ENCODE measurements at places on chromosomes 1 and 21.
A peak's percentile ranks its signal among the peaks of the same experiment; 100 is the strongest.

DNA sequence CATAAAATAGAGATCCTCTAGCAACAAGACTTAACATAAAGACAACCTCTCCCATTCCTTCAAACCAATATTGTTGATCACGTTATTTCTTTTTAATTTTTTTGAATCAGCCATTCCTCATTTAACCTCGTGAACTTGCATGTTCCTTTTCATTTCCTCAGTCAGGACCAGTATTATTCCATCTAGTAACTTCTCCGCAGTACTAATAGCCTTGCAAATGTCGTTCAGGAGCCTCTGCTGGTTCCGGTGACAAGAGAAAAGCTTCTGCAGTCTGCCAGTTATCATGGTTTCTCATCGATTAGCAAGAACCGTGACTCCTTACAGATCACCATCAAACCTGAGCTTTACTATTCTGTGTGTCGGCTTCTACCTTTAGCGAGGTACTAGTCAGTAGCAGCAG lies 3.0 kb downstream of the APP start:
- no peak for DNase-seq

GRCh38 chr1:161066694-161067093 lies 3.0 kb downstream of the ARHGAP30 start:
- no peak for DNase-seq

DNA sequence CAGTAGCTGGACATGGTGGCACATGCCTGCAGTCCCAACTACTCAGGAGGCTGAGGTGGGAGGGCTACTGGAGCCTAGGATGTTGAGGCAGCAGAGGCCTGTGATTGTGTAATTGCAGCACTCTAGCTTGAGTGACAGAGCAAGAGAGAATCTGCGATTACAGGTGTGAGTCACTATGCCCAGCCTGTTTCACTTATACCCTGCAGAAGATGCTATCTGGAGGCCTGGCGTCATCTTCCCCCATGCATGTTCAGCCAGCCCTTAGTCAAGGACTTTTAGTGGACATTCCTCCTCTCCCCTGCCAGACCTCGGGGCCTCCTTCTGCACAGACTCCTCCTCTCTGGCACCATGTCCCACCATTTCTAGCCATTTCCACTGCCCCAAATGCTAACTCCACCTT lies 36.3 kb upstream of the RCC2 start:
- no peak for DNase-seq

- DNase-seq: no peak
Measured at GRCh38 chr1:119279456-119280381, 88.9 kb upstream of the HAO2 start.

DNA sequence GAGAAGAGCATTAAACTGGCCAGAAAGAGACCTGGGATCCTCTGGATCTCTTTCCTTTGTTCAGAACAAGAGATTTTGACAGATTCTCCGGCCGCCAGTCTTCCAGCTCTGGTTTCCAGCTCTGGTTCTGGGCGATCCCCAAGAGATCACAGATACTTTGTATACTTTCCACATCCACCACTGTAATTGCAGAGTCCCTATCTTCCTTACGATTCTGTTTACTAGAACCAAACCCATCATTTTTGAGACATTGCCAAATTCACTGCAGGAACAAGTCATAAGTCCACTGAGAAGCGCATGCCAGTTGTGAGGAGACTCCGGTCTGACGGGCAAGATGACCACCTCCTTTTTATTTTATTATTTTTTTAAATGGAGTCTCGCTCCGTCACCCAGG lies 505.2 kb downstream of the SMYD3 start:
- no peak for DNase-seq

DNA sequence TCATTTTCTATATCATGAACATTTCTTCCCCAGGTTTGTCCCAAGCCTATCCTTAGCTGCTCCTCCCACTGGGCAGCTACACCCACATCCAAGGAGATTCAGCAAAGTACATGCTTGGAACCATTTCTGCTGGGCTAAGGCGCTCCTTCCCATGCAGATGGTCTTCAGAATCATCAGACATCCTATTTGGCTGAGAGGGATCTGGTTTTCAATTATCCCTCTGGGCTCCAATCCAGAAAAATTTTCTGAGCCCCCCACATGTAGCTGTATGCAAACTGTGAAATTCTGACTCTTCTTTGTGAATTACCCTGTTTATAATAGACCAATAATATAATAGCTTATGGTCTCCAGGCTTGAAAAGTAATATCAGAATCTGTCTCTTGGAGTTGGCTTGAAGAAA lies 99.2 kb downstream of the LAMC2 start:
- DNase-seq: no peak

DNA sequence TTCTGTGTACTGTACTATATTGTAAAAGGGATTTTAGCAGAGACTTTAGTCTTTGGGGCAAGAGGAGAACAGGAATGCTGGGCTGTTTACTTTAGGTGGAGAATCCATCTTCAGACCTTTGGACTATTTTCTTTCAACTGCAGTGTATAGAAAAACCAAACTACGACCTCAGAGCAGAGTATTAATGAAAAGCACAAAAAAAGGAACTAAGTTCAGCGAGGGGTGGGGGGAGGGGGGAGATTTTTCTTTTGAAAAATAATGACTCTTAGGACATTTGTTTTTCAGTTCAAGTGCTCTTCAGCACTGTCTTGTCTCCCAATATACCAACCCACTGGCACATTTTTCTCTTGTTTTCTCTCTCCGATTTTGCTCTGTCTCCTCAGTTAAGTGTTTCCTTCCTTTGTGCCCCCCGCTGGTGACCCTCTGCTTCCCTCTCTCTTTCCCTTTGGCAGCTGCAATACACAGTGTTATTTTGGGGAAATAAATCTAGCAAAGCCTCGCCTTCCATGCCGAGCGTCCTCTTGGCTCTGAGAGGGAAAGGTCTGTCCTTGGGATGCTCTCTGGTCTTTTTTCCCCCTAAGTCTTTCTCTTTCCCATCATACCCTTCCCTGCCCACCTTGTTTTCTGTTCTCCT lies 44.8 kb downstream of the ACP6 start:
- DNase-seq: no peak

DNA sequence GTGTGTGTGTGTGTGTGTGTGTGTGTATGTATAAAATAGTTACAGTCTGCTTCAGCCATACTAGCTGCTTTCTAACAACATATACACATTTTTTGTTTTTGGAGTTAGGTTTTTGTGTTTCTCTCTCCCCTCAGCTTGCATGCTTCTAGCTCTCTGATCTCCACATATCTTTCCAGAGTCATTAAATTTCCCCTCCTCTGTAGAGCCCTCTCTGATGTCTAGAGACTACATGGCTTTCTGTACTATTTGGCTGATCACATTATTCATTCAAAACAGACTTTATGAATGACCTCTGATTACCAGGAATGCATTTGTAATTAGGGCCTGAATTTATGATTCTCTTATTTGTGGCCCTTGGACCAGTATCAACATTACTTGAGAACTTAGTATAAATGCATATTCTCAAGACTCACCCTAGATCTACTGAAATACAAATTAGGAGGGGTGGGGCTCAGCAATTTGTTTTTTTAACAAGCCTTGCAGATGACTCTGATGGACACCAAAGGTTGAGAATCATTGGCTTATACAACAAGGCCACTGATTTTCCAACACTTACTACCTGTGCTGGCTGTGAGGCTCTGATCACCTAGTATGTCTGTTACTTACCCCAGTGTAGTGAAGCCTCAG lies 104.5 kb downstream of the PTBP2 start:
- no peak for DNase-seq

GRCh38 chr1:202498542-202498941 lies 150.0 kb downstream of the PPP1R12B start:
- DNase-seq: no peak

- no peak for DNase-seq
Measured at GRCh38 chr21:28654406-28654805, 338.3 kb downstream of the LTN1 start.

DNA sequence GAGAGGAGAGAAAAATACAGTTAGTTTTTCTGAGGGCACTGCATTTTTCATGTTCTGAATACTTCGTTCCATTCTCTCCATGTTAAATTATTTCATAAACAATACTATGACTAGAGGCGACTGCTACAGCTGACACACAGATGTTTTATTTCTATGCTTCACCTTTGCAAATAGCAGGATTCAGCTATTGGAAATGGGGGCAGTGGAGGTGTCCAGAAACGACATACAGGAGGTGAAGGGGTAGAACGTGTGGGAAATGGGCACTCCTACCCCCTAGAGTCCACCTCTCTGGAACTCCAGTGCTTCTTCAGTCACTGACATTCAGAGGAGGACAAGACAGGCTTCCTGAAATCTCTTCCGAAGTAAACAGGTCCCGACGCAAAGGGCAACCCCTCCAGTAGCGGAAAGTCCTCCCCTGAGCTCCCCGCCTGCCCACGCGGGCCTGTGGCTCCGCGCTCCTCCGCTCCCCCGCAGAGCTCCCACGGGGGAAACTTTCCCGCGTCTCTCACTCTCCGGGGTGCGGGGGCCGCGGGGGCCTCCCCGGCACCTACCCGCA lies 480 bp downstream of the DPYD start:
- no peak for DNase-seq

DNA sequence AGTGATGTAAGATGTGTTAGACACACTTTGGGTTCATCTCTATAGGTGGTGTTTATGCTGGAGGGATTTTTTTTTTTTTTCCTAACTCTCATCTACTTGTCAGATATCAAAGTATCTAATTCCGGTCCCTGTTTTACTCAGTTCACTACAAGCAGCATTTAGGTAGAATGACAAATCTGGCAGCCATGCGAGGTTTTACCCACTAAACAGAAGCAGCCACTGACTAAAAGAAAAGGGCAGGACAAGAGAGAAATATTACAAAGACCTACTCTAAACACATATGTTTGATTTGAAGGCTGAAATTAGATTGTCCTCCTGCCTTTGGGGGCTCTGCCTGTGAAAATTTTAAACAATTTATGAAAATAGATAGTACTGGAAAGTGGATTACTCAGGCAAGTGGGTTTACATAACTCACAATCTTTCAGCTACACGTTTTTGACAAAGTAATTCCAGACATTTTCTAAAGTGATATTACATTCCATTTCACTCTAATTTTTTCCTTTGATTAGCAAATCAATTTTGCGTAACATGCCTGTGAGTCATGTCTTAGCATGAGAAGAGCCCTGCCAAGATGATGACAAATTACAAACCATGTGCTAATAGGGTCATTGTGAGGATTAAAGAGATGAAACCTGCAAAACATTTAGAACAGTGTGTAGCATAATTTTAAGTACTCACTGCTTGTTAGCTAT lies 172.6 kb downstream of the PLA2G4A start:
- no peak for DNase-seq

DNA sequence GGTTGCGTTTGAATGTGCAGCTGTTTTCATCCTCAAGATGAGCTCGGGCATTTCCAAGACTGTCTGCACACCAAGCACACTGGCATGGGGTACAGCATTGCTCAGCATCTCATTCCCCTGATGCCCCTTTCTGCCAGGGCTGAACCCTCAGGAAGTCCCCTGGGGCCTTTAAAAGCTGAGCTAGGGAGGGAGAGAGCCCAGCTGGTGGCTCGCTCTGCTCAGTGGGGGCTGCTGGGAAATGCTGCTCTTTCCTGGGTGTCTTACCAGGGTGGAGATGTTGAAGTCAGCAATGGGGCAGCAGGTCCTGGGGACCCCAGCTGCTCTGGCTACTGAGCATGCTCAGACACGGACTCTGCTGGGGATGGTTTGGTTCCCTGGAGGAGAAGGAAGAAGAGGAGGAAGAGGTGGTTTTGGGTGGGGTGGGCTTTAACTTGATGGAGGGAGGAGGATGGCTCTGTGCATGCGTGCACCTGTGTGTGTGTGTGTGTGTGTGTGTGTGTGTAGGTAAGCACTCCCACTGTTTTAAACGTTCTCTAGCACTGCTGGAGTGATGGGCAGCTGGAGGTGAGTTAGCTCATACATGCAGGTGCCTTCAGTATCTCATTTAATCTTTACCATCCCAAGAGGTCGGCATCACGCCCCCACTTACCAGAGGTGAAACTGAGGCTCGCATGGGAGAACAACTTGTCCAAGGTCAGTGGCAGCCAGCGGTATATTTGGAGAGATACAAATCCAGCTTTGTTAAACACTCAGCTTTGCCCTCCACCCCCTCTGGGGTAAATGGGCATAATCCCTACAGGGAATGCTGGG lies 40.9 kb downstream of the ACTL8 start:
- DNase-seq: peak; percentile 79

- no peak for DNase-seq
Measured at GRCh38 chr1:7743346-7743745, 27.8 kb upstream of the VAMP3 start.

DNA sequence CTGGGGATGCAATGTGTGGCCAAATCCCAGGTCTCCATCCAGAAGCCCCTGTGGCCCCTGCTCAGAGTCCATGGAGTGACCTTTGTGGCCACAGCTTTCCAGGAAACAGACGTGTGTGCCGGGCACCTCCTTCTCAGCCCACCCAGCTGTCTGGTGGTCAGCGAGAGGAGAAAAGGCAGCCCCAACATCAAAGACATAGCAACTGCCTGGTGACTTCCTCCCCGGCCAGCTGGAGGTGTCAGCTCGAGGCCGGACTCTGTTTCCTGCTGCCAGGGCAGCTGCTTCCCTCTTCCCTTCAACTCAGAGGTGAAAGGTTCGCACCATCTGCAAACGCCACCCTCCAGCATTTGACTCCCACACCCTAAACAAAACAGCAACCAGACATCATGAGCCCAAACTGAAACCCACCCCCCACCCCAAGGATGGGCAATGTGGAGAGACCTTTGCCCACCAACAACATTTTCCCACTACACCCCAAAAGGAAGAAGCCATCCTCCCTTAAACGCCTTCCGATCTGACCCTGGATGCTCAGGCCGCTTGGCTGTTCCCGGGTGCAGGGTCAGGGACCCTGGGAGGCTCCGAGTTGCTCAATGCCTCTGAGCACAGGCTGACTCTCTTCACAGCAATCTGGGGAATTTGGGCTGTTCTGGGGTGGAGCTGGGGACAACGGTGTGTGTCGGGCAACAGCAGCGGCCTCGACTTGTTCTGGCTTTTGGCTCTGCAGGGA lies 162.3 kb downstream of the PSMG1 start:
- DNase-seq: no peak

DNA sequence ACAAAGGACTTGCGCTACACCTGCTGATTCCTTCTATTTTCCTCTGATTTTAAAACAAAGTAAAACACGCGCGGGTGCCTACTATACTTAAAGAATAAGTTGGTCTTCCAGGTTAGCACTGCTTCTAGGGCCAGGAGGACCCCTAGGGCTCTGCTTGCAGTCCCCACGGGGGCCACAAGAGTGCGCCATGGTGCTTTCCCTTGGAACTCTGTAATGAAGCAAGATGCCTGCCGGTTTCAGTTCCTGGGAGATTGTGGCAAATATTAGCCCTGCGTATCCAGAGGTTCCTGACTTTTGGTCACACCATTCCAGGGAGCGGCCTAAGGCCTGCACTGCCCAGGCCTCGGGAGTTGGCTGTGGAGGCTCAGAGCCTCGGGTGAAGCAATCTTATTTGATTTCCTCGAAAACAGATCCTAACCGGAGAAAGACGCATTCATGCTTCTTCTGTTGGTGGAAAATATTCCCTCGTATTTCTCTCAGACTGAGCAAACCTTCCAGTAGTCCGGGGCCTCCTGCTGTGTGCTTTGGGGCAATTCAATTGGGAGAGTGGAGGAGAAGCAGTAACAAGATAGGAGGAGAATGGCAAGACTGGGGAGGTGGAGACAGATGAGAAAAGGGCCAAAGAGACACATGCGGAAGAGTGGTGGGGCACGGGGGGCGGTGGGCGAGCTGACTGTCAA lies 25.3 kb downstream of the ADAM30 start:
- DNase-seq: peak; percentile 36

GRCh38 chr21:29309703-29310102 lies 11.0 kb downstream of the BACH1 start:
- no peak for DNase-seq

GRCh38 chr1:232868793-232869491 lies 63.7 kb downstream of the MAP10 start:
- no peak for DNase-seq

GRCh38 chr1:7574121-7575040 lies 196.7 kb upstream of the VAMP3 start:
- DNase-seq: no peak

- DNase-seq: no peak
Measured at GRCh38 chr1:64039390-64039926, 164.0 kb upstream of the UBE2U start.

Data from NCI-H2171 (cell line).